ENCODE measurements at places on chromosomes 13 and 19. TPM values are rescaled to one million over a fixed set of nuclear protein-coding genes. Genes with fewer than 3 reads are reported as not detected.

C13orf42 gene
- total RNA-seq, result not detected

LGALS4 gene
- 10.7 TPM for total RNA-seq

NTF4 gene
- not detected for total RNA-seq

ZNF418 gene
- total RNA-seq, result 31.8 TPM

SIGLECL1 gene
- not detected for total RNA-seq

SYNGR4 gene
- total RNA-seq, result not detected

FBXO17 gene
- total RNA-seq, result not detected

EXOC3L2 gene
- not detected for total RNA-seq

IL17D gene
- 0.22 TPM for total RNA-seq

TMPRSS9 gene
- total RNA-seq, result not detected

ZNF285 gene
- total RNA-seq, result 8.7 TPM

RASA3 gene
- 196 TPM for total RNA-seq

PALM3 gene
- not detected for total RNA-seq

CKM gene
- not detected for total RNA-seq

ZMYM5 gene
- 33.7 TPM for total RNA-seq

RCBTB2 gene
- 8.1 TPM for total RNA-seq

DIAPH3 gene
- not detected for total RNA-seq

TMEM238 gene
- total RNA-seq, result 10.0 TPM

ZNF600 gene
- total RNA-seq, result 64.6 TPM

TPGS1 gene
- total RNA-seq, result 31.5 TPM

CACNG7 gene
- total RNA-seq, result not detected

IGFL2 gene
- not detected for total RNA-seq

KLK15 gene
- not detected for total RNA-seq

FAM216B gene
- total RNA-seq, result not detected

GJA3 gene
- 1.6 TPM for total RNA-seq

DLL3 gene
- 0.36 TPM for total RNA-seq
